Midbrain (tissue), 1 donor: ENCODE measurements at places on chromosomes 11 and 22.

GRCh38 chr11:43832536-43832935 is 48.1 kb upstream of the ALKBH3 start:
- no peak for DNase-seq

GRCh38 chr11:46658259-46658658 is 40.9 kb downstream of the ATG13 start:
- DNase-seq: no peak

DNA sequence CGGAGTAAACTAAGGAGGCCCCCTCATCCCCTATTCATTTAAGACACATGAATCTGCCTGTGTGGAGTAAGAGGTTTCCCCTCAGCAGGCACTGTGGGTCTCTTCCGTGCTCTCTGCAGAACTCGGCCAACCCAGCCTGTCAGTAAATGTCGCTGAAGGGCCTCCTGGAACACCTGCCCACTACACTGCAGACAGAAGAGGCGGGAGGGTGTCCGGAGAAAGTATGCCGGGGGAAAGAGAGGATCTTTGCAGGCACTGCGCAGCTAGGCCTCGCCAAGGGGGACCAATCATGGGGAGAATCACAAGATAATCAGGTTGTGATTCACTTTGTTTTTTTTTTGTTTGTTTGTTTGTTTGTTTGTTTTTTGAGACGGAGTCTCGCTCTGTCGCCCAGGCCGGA is 110.8 kb downstream of the MORC2 start:
- no peak for DNase-seq

GRCh38 chr11:35609656-35610055 is 8.6 kb upstream of the FJX1 start:
- no peak for DNase-seq

DNA sequence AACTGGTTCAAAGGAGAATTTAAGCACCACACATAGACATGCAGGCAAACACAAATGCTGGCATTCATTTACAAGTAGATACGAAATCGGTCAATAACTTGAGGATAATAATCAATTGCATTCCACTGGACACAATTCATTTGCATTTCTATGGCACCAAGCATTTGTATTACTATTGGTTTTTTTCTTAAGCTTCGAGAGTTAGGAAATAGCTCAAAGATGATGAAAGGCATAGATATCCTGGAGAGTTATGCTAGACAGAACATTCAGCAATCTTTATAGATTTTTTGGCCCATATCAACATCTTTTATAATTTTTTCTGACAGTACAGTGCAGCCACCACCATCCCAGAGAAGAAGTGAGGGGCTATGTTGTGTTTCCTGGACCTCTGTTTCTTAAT is 544.4 kb downstream of the MIAT start:
- no peak for DNase-seq

GRCh38 chr11:46845740-46846509 is at the start of gene CKAP5:
Gene CKAP5 (minus strand): TSS chr11:46846280. CDS start chr11:46821231, 25,049 bp downstream.
- DNase-seq: peak; percentile 93

DNA sequence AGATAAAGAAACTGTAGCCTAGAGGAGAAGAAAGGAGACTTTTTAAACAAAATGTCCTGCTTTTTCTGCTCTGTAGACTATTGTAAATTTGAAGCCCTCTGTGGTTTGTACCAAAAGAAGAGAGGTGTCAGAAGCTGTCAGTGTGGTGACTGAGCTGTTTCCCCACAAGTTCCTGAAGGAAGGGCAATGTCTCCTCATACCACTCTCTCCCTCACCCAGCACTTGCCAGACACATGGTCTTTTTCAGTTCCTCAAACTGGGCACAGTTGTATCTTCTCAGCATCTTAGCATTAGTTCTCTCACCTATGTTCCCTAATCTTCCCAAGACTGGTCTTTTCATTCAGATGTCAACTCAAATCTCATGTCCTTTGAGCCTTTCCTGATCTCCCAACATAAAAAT is 4.3 kb downstream of the BCO2 start:
- DNase-seq: peak; percentile 23

DNA sequence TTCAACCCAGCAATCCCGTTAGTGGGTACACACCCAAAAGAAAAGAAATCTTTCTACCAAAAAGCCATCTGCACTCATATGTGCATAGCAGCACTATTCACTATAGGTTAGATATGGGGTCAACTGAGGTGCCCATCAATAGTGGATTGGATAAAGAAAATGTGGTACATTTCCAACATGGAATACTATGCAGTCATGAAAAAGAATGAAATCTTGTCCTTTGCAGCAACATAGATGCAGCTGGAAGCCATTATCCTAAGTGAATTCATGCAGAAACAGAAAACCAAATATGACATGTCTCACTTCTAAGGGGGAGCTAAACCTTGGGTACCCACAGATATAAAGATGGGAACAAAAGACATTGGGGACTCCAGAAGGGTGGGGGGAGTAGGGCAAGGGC is 1.9 kb upstream of the ARHGAP8 start:
- no peak for DNase-seq

DNA sequence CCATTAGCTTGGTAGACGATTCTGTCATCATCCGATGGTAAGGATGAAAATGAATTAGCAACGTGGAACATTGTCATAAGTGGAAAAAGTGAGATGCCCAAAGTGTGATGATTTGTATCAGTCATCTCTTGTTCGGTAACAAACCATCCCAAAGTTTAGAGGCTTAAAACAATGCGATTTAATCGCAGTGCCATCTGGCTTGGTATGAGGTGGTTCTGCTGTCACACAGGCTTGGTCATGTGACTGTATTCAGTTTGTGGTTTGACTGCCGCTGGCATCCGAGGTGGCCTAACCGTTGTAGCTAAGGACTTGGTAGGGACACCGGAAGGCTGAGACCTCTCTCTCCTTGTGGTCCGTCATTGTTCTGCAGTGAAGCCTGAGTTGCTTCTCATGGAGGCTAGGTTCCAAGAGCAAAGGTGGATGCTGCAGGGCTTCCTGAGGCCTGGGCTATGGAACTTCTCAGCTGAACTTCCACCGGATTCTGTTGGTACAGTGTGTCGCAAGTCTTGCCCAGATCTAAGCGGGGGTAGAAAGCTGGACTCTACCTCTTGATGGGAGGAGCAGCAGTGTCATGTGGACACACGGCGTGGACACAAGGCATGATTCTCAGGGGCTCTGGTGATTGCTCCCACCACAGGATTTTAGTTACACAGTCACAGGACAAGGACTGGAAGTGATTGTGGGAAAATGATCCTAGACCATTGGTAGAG is 36.3 kb downstream of the BCR start:
- no peak for DNase-seq

- no peak for DNase-seq
These were observed 77.6 kb downstream of the PACSIN2 start for GRCh38 chr22:42937164-42937843.

DNA sequence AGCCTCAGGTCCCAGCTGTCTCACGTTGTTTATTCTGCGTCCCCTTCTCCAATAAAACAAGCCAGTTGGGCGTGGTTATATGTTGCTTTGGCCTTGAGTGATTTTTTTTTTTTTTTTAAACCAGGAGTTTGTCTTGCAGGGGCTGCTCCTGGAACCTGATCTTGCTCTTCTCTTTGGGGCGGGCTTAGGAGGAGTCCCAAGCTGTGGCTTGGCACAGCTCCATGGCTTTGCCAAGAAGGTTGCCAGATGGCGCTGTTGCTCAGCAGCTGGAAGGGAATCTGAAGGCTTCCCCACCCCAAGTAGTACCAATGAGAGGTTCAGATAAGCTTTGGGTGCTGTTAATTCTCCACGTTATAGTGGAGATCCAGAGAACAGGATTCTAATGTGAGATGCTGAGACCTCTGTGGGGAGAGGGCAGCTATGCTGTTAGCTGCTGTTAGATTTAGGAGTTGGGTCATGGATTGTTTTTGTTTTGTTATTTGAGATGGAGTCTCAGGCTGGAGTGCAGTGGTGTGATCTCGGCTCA is 2.0 kb upstream of the FERMT3 start:
- DNase-seq: peak; percentile 88

- no peak for DNase-seq
These were observed 128.2 kb downstream of the ZNF280B start for GRCh38 chr22:22380098-22381030.

GRCh38 chr22:32233091-32233490 is 22.1 kb downstream of the SLC5A4 start:
- DNase-seq: no peak

- no peak for DNase-seq
These were observed 14.2 kb downstream of the GAS2 start for GRCh38 chr11:22680628-22681027.

GRCh38 chr11:35486446-35486845 is 39.0 kb downstream of the PAMR1 start:
- no peak for DNase-seq

GRCh38 chr11:8038393-8038792 is 42.6 kb upstream of the TUB start:
- peak; percentile 32 for DNase-seq

- peak; percentile 38 for DNase-seq
These were observed 241.8 kb upstream of the ARHGAP42 start for GRCh38 chr11:100445231-100445735.

GRCh38 chr11:66136752-66137123 is 66.7 kb downstream of the PACS1 start:
- no peak for DNase-seq

GRCh38 chr11:133714471-133715375 is 130.6 kb downstream of the SPATA19 start:
- no peak for DNase-seq

DNA sequence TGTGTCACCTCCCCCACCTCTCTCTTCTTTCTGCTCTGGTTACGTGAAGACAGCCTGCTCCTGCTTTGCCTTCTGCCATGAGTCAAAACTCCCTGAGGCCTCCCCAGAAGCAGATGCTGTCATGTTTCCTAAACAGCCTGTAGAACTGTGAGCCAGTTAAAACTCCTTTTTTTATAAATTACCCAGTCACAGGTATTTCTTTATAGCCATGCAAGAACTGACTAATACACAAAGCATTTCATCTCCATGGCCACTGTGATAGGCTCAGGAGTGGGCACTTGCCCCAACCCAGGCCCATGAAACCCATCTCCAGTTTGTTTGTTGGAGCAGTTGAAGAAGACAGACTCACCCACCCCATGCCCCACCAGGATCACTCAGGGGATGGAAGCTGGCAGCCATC is 253.3 kb upstream of the ISX start:
- DNase-seq: no peak
